ENCODE measurements at places on chromosomes 1 and 21. TPM values are rescaled to one million over a fixed set of nuclear protein-coding genes. Genes with fewer than 3 reads are reported as not detected.

DNA sequence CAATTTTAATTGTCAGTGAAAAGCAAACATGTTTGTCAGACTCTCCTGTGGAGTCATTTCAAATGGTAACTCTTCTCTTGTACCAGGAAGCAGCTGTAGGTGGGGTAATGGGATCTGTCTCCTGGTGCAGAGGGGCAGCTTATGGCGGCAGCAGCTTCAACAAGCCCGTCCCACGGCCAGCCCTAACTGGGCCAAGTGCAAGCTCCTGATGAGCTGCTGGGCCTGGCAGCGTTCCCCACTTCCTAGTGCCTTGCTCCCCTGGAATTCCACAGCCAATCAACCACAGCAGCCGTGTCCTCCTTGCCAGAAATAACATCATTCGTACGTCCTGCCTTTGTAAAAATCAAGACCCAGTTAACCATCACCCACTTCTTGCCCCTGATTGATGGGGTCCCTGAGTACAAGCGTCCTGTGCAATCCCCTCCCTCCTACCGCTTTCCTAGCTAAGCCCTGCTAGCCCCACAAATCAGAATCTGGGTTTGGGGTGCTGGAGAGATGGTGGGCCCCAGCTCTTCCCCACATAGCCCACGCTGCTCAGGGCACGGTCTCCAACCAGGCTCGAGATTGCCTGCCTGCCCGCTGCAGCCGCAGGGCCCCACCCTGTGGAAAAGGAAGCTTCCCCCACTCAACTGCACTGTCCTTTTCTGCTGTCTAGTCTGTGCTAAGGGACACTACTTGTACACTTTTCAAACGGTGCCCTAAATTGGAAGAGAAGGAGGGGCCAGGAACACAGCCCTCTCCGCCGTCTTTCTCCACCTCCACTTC is 61.2 kb downstream of the TOR1AIP2 start:
- DNase-seq: no peak

DNA sequence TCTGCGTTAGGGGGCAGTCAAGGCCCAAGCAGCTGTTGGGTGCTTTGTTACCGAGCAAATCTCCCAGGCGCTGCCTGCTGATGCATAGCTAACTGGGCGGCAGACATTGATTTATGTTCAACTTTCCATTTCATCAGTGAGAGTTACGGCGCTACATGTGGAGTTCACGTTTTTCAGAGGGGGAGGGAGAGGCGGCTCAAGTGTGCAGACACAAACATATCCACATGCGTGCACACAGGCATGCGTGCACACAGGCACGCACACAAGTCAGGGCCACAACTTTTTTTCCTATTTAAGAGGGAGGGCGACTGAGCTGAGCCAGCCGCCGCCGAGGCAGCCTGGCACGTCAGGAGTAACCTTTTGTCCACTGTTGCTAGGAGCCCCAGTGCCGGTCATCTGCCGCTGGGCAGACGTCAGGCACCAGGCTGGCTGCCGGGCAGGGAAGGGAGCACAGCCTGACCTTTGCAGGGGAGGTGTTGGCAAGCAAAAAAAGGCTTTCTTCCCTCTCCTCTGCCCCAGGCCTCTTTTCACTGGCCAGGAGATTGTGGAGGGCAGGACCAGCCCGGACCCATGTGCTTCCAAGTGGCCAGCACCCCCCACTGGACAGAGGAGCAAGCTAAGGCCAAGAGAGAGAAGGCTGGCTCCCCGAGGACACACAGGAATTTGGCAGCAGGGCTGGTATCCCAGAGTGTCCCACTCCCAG is 73.3 kb downstream of the MRPL37 start:
- DNase-seq: no peak

DNA sequence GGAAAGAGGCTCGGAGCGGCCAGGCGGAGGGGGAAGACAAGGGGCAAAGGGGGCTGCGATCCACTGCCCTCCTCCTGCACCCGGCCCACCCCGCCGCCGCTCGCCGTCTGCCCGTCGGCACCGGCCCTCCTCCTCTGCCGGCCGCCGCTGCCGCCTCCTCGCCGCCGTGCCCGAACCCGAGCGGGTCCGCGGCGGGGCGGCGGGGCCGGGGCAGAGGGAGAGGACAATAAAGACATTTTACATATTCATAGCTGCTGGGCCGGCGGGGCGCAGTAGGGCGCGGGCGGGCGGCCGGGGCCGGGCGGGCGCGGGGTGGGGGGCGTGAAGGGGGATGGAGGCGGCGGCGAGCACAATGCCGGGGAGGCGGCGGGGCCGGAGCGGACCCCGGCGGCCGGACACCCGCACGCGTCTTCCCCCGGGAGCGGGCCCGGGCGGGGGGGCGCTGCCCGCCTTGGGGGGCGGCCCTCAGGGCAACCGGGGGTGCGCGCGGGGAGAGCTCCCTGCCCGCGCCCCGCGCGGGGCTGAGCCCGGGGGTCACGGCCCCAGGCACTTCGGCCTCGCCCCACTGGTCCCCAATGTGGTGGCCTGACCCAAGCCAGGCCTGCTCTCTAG is 546 bp downstream of the POU2F1 start:
- DNase-seq: no peak

Gene CRYAA
- not detected for total RNA-seq

Gene TMEM240
- total RNA-seq: 3.1 TPM

- DNase-seq: peak; percentile 73
Measured at GRCh38 chr1:4690951-4691675, 36.7 kb downstream of the AJAP1 start.

DNA sequence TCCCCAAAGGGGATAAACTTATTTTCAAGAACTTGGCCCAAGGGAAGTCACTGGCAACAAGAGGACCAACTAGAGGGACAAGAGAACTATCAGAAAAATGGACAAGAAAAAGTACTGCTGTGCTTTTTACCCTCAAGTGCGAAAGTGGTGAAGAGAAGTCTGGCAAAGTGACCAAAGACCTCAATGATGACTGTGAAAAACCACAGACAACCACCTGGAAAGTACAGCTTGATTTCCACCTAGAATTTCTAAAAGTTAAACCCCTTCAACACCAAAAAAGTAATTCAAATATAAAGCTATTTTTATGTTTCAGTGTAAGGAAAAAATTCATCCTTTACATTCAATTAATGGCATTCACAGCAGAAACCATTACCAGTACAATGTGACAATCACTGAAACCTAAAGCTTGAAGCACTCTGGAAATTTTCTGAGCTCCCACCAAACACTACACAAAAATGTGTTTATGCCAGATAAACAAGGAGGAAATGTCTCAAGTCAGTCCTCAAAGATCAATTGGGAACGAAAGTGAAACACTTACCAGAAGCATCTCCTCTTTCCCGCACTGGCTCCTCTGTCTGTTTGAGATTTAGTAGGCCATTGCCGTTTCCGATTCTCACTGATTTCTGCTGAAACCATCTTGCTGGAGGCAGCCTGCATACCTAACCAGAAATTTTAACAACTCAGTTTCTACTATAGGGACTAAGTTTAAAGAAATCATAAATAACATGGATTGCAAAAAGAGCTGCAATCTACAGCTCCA is 8.3 kb downstream of the SDE2 start:
- DNase-seq: no peak

- DNase-seq: peak; percentile 79
Measured at GRCh38 chr1:65509912-65510680, 89.6 kb downstream of the LEPR start.

Gene SPRR2G
- total RNA-seq: not detected

DNA sequence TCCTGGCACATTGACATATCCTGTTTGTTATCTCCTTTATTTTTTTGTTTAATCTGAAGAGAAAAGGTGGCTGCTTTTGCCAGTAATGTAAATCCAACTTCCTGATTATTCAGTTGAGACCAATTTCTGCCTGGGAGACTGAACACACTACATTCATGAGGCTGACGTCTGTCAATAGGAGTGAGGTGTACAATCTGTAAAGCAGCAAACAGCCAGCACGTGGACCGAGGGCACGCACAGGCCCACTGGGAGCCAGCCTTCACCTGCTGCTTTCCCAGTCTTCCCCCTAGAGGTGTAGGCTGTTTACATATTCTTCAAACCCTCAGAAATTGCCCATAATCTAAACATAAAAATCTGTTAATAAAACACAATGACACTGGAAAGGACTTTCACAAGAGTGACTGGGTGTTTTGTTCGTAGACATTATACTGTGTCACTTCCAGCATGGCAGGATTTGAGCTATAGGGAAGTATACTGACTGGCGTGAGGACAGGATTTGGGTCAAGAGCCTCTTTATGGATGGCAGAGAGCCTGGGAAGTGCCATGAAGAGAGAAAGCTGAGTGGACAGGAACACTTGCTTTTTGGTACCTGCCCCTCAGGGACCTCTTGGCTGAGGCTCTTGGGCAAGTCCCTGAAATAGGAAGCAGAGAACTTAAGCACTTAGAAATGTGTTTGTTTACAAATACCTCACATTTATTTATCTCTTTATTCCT is 552.9 kb upstream of the CAMK1G start:
- DNase-seq: no peak

DNA sequence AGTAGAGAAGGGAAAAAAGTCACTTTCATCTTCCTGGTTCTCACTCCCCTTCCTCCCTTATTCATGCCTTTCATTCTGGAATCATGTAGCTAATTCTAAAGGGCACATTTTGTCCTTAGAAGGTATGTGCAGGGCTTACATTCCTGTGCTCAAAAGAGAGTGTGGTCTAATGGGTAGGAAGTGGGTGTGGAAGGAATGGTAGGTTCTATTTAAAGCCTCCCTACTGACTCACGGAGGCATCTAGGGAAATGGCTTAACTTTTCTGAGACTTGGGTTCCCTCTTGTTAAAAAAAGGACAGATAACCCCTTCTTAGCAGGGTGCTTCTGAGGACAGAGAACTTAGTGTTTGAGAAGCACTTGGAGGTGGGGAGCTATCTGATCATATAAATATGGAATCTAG is 249.3 kb upstream of the DUSP10 start:
- DNase-seq: peak; percentile 64

Gene FCRLB
- 17.0 TPM for total RNA-seq

Gene CD53
- total RNA-seq: not detected

Gene APOBEC4
- total RNA-seq: not detected

Gene SVBP
- 16.8 TPM for total RNA-seq

DNA sequence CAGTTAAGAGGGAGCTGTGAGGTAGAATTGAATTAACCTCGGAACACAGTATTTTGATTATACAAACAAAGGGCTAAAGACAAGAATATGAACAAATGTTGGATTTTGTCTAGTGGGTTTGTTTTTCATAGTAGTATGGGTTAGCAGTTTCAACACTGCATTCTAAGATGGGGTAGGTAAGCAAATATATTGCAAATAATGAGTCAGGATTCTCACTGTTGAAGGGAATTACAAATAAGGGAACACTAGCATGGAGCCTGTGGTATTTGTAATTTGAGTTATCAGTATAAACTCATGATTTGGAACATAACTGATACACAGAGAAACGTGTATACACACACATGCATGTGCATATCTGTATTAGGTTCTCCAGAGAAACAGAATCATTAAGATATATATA is 44.5 kb downstream of the CD55 start:
- DNase-seq: no peak
